Omental fat pad (tissue), 4 donors: ENCODE measurements at places on chromosomes 1 and 21. TPM values are rescaled to one million over a fixed set of nuclear protein-coding genes. Genes with fewer than 3 reads are reported as not detected.

Gene DENND2C
- 1.9 TPM for total RNA-seq

DNA sequence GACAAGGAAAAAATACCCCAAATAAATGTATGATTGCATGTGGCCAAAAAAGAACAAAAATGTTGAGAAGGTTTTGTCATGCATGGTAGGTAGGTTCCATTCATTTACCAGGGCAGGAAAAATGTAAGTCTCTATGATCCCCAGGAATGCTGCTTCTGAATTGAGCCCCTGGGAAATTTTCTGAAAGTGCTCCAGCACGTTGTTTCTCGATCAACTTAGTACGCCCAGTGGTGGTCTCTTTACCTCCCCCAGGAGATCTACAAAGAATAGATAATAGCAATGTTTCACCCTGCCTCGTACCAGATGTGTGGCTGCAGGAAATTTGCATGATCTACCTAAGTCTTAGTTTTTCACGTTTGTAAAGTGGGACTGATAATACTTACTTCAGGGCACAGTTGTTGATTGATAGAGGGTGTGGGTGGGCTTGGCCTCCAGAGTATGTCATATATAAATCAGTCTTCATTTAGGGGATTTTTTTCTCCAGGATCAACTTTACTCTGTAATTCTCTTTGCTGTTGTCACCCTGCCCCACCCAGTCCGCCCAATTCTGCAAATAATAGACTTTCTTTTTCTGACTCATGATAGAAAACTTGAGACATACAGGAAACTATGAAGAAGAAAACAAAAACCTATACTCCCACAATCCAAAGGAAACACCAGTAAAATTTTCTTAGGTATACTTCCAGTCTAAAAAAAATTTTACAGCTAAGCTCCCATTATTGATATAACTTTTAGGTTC is 462.0 kb upstream of the RUNX1 start:
- no peak for DNase-seq

Gene RHEX
- 5.4 TPM for total RNA-seq

Gene RGL1
- total RNA-seq: 66.8 TPM

- no peak for DNase-seq
These were observed 47.9 kb downstream of the LAMC1 start for GRCh38 chr1:183070923-183071618.

Gene GCSAML
- 0.28 TPM for total RNA-seq

DNA sequence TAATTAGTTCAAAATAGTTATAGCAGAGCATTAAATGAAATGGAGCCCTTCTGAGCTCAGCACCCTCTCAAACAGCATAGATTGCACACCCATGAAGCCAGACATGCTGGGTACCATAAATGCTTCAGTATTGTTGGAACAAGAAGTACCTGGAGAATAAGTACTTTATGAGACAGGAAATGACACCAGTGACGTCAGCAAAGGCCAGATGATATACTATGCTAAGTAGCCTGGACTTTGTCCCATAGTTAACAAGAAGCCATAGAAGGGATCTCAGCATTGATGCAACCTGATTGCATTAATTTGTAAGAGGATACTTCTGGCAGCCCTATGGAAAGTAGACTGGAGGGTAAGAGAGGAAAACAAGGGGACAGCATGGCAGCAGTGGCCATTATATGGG is 16.3 kb upstream of the GADD45A start:
- DNase-seq: no peak

- DNase-seq: no peak
These were observed 37.5 kb upstream of the TTC22 start for GRCh38 chr1:54838565-54839180.

GRCh38 chr21:45207839-45208626 is 79.7 kb downstream of the POFUT2 start:
- no peak for DNase-seq

Gene TCHHL1
- total RNA-seq: not detected

- no peak for DNase-seq
These were observed 117.4 kb downstream of the AKT3 start for GRCh38 chr1:243732637-243733036.

GRCh38 chr1:181936269-181936668 is 125.2 kb downstream of the ZNF648 start:
- no peak for DNase-seq

Gene KRTAP19-5
- not detected for total RNA-seq

Gene LIPI
- not detected for total RNA-seq

DNA sequence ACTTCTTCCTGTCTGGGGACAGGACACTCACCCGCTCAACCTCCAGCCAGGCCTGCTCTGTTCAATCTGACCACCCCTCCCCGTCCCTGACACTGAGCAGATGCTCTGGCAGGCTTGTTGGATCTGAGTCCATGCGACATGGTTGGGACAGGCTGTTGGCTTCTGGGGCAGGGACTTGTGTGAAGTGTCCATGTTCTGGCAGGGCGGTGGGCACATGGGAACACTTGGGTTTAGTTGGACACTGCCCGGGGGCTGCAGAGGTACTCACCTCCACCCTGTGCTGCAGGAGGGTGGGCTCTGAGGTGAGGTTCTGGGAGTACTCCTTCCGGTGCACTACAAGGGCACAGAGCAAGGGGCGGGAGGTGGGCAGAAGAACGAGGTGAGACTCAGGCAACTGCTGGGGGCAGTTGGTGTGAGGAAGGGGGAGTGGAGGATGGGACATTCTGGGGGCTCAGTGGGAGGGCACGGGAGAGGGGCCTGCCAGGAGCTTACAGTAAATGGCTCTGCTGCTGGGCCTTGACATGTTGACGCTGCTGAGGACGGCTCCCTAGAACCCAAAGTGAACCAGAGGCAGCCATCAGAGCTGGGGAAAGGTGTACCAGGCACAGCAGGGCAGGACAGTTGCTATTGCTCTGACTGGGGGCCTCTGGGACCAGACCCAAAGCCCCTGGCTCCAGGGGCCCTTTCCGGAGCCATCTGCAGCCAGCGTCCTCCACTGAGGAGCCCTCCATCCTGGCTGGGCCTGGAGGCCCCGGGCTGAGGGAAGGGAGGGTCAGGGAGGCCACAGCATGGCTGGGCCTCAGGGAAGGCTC is 2.3 kb downstream of the EPS8L3 start:
- DNase-seq: no peak

GRCh38 chr21:29185172-29185571 is 54.7 kb downstream of the MAP3K7CL start:
- no peak for DNase-seq

Gene TPR
- total RNA-seq: 67.2 TPM

- no peak for DNase-seq
These were observed 86.8 kb upstream of the GCLM start for GRCh38 chr1:93995837-93996536.

- DNase-seq: peak; percentile 75
These were observed 416 bp upstream of the TNFRSF14 start for GRCh38 chr1:2555634-2556276.

GRCh38 chr1:47805018-47805417 is 192.2 kb downstream of the TRABD2B start:
- DNase-seq: no peak

Gene SELL
- total RNA-seq: 27.7 TPM

Gene CLDN17
- not detected for total RNA-seq
